ENCODE measurements at places on chromosomes 6 and 20.

DNA sequence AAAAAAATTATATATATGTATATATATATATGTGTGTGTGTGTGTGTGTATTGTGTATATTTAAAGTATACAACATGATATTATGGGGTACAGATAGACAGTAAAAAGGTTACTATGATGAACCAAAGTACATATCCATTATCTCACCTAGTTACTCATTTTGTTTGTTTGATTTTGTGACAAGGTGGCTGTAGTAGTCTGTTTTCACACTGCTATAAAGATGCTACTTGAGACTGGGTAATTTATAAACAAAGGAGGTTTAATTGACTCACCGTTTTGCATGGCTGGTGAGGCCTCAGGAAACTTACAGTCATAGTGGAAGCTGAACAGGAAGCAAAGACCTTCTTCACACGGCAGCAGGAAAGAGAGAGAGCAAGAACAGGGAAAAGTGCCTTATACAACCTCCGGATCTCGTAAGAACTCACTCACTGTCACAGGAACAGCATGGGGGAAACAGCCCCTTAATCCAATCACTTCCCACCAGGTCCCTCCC lies 30.2 kb upstream of the DACT2 start:
- DNase-seq = no peak

- no peak for DNase-seq
Observed at GRCh38 chr6:35833536-35833935, 28.4 kb downstream of the LHFPL5 start.

DNA sequence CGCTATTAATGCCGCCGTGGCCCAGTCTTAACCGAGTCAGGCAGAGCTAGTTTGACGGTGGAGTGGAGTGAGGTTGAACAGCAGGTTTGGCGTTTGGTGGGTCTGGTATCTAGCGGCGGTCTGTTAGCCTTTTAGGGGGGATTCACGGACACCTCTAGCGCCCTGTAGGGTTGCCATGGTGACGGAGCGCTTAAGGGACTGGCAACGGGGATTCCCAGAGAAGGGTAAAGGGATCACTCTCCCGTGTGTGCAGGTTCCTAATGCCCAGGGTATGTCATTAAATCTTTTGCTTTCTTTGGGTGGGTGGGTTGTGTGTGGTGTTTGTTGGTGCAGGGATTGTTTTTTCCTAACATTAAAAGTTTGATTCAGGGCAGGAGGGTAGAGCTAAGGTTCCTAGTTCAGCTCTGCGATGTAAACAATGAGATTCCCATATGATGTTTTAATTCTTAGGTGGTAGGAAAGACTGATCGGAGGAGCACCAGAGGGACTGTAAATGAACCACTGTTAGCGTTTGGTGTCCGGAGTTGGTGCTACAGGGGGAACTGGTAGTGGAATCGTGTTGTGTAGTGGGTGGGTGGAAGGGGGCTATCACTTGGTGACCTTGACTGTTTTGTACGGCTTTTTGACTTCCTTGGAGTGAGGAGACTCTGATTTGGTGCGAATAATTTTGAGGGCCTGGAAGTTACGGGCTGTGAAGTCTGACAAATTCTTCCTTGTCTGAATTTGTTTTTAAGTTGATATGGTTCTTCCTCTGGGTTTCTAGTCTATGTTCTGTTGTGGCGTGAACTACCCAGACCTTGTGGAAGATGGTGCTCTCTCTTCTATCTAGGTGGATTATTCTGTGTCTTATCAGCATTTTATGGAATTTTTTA lies 5.0 kb downstream of the BRD2 start:
- no peak for DNase-seq

DNA sequence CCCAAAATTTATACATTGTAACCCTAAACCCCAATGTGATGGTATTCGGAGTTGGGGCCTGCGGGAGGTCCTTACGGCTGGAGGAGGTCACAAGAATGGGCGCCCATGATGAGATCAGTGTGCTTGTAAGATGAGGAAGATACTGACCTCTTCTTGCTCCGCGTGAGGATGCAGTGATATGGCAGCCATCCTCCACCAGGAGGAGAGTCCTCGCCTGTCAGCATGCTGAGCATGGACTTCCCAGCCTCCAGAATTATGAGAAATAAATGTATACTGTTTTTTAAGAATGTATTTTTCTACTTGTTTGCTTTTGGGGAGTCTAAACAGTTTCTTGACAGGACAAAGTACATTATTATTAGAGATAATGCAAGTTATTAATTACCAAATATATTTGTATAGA lies 8.7 kb upstream of the SYNDIG1 start:
- DNase-seq = no peak

DNA sequence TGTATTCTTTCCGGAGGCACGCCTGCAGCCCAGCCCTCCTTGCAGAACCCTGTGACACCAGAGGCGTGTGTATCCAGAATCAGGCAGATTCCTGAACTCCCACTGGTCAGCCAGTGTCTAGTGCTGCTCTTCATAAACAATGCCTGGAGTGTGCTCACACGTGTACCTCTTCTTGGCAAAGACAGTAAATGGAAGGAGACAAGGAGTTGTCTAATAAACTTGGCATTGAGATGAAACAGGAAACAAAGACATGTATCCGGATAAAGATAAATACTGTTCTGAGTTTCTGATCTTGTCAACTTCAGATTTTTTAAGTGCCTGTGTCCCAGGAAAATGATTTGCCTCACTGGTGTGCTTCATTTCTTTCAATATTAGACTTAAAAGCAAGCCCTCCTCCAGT lies 1.7 kb downstream of the RPS6KA2 start:
- DNase-seq = no peak

GRCh38 chr6:148693882-148694484 lies 52.8 kb upstream of the UST start:
- DNase-seq = no peak

DNA sequence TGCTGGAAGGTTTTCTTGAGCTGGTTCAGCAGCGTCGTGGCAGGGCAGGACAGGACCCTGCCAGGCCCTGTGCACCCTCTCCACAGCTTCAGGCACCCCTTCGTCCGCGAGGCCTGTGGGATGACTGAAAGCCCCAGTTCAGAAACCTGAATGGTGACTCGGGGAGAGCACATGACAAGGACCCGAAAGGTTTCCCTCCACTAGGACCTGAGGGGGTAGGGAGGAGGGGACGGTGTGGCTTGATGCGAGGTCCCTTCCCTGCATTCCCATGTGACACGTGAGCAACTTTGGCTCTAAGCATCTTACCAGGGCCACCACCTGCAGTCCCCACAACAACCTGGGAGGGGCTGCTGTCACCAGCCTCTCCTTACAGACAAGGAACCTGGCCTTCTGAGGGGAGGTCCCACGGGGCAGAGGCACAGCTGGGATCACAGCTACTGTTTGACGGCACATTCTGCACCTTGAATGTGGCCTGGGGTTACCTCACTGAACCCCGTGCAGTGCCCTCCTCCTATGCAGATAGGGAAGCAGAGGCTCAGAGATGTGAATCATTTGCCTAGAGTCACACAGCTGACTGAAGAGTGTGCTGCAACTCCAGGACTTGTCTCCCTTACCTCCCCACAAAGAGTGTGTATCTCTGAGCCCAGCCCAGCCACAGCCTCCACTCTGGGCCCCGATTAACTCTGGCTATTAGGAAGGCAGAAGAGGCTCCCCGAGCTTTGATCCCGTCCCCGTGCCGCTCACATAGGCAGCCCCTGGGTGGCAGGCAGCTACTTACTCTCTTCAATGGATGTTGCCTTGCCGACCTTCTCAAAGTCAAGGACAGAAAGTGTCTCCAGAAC lies 84.6 kb downstream of the PTPN1 start:
- no peak for DNase-seq

- DNase-seq = no peak
Observed at GRCh38 chr6:47545223-47545622, 67.6 kb downstream of the CD2AP start.

GRCh38 chr6:43760210-43761168 lies 9.5 kb upstream of the VEGFA start:
- DNase-seq = no peak

DNA sequence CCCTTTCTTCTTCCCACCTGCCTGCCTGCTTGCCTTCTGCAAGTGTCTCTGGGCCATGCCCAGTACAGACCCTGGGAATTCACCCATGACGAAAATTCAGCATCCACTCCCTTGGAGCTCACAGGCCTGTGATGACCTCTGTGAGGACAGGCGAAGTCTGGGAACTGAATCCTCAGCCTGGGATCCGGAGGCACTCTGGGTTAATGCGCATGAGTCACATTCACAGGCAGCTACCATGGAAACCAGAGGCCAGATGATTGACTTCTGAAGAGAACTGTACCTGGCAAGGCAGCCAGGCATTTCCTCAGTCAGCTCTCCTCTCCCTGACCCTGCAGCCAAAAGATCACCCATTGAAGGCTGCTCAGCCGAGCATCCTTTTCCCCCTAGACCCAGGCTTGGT lies 41.0 kb downstream of the SLC9A8 start:
- DNase-seq = no peak

GRCh38 chr6:53059648-53060589 lies 5.3 kb upstream of the FBXO9 start:
- DNase-seq = no peak

DNA sequence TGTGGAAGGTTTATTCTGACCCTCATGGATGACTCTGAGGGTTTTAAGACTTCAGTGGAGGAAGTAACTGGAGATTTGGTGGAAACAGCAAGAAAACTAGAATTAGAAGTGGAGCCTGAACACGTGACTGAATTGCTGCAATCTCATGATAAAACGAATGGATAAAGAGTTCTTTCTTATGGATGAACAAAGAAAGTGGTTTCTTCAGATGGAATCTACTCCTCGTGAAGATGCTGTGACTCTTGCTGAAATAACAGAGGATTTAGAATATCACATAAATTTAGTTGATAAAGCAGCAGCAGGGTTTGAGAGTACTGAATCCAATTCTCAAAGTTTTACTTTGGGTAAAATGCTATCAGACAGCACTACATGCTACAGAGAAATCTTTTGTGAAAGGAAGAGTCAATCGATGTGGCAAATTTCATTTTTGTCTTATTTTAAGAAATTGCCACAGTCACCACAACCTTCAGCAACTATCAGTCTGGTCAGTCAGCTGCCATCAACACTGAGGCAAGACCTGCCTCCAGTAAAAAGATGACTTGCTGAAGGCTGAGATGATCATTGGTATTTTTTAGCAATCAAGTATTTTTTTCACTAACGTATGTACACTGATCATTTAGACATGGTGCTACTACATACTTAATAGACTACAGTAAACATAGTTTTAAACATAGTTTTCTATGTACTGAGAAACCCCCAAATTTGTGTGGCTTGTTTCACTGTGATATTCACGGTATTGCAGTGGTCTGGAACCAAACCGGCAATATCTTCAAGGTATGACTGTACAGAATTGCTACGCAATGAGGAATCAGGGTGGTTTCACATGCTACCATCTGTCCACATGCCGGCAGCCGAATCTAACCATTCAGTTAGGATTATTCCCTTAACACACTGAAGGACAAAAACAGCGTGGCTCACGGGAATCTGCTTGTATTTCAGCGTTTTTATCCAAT lies 149.0 kb downstream of the MYB start:
- peak; percentile 68 for DNase-seq

GRCh38 chr6:6005051-6006005 lies 1.4 kb downstream of the NRN1 start:
- DNase-seq = no peak

DNA sequence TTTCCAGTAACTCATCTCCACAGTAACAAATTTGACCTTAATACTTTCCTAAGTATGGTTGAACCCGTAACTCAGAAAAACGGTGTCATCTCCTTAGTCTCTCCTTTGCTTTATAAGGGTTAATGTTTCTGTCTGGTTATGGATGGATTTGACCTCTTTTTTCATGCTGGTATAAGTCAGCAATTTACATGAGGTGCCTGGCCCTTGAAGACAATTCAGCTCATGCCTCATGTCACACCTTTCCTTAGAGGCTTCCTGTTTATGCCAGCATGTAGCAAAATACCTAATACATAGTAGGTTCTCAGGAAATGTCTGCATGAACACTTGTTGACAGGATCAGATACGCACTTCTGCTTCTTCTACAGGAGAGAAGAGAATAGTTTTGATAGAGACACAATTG lies 37.7 kb upstream of the C20orf144 start:
- DNase-seq = no peak

DNA sequence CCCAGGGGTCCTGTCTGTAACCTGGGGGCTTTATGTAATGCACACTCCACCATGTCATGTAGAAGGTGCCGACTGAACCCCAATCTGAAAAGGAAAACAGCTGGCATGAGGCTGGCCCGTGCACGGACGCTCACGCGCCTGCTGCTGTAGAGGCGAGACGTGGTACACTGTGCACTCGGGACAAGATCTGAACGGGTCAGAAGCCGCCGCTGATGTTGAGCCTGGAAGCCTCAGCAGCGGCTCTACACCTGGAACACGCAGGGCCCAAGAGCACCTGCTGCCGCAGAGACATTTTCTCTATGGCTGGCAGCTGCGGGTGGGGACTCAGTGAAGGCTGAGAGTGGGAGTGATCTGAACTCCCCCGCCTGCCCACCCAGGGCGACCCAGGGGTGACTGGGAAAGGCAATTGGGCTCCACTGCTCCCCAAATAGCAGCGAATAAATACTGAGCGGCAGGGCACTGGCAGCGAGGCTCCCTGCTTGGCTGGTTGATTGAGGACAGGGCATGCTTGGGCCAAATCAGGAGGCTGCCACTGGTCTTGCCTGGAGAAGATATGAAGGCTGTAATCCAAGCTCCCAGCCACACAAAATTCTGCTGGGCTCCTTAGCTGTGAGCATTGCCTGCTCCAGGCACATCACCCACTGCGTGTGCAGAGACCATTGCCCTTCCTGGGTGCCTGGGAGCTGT lies 2.5 kb upstream of the OGFR start:
- no peak for DNase-seq

- no peak for DNase-seq
Observed at GRCh38 chr6:36360241-36361054, 23.8 kb upstream of the BNIP5 start.

GRCh38 chr6:2677080-2677593 lies 73.6 kb downstream of the MYLK4 start:
- no peak for DNase-seq

- DNase-seq = no peak
Observed at GRCh38 chr20:11958855-11959254, 41.2 kb downstream of the BTBD3 start.

- no peak for DNase-seq
Observed at GRCh38 chr6:92706976-92707375, 712.4 kb downstream of the EPHA7 start.

DNA sequence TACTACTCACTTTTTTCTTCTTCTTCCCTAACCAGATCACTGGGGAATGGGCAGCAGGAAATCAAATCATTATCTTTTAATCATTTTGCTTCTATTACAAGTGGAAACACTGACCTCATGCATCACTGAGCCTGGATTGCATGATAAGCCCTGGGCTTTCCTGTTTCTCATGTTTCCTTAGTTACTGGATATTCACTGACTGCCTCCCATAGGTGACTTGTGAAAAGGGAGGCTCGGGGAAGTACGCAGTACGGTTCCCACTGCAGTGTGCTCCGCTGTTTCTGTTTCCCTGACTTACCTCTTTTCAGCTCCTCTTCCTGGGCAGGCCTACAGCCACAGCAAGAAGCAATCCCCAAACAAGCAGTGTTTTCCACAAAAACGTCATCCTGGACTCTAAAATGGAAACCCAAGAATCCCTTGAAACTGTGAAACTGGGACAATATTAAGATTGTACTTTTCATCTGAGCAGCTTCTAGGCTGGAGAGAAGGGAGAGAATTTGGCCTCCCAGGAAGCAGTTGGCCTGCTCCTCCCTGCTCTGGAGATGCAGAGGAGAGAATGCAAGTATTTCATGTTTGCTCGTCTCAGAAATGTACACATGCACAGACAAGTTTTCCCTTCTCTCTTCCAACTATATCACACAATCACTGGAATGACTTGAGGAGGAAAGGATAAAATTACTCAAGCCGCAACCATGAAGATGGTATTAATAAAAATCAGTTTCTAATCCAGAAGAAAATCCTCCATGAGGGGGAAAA lies 13.1 kb downstream of the BTNL2 start:
- DNase-seq = no peak

Measured in GM12878 (cell line).